ENCODE measurements at places on chromosomes 2 and 18. TPM values are rescaled to one million over a fixed set of nuclear protein-coding genes. Genes with fewer than 3 reads are reported as not detected.

PAX8 gene
- total RNA-seq, result 2.8 TPM

ZNF892 gene
- 3.3 TPM for total RNA-seq

SLC4A5 gene
- total RNA-seq, result 2.2 TPM

KIF3C gene
- 2.3 TPM for total RNA-seq

CRACDL gene
- 4.2 TPM for total RNA-seq

POTEJ gene
- total RNA-seq, result not detected

ITGA6 gene
- total RNA-seq, result 107 TPM

LOXL3 gene
- total RNA-seq, result 11.0 TPM

UGT1A5 gene
- total RNA-seq, result not detected

TNFAIP6 gene
- 5.9 TPM for total RNA-seq

SLC25A12 gene
- 15.2 TPM for total RNA-seq

TEKT4 gene
- not detected for total RNA-seq

SPP2 gene
- not detected for total RNA-seq

MAL gene
- not detected for total RNA-seq

STPG4 gene
- total RNA-seq, result not detected

All from subcutaneous adipose tissue (tissue), 4 donors.